ENCODE measurements at places on chromosomes 3 and 15.

DNA sequence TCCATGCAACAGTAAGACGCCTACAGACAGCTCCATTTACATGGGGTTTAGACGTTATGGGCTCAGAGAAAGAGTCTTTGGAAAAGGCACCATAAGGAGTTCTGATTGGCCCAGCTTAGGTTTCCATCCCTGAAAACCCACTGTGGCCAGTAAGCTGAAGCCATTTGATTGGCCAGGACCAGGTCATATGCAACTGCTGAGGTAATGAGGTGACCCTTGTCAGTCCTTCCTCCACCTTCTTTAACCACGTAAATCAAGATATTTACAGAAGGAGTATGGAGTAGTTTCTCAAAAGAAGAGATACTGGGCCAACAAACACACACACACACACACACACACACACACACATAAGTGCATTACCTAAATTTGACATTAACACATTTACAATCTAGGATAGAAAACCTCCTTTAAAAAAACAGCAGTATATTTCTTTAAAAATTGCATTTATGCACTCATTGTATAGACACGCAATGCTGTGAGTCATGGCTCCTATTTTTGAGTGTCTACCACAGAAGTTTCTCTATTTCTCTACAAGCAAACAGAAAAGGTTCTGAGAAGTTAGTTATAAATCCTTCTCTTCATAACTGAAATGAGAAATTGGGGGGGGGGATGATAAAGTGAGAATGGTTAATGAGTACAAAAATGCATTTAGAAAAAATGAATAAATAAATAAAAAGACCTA, 16.3 kb upstream of the MB21D2 start:
- no peak for DNase-seq

DNA sequence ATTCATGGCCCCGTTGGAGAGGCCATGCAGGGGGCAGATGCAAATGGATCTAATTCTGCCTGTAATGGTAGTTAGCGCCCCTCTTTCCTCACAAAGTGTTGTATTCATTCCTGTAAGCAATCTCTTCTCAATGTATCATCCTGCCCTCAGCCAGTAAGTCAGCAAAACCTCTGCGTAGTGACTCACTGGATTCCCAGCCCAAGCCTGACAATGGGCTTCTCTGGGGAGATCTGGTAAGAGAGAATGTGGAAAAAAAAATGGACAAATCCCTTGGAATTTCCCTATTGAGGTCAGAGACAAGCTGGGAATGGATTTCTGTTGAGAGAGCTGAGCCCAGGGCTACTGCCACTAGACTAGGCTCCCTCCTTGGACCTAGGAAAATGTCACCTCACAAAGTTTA, 25.4 kb downstream of the ADPGK start:
- DNase-seq, result no peak

DNA sequence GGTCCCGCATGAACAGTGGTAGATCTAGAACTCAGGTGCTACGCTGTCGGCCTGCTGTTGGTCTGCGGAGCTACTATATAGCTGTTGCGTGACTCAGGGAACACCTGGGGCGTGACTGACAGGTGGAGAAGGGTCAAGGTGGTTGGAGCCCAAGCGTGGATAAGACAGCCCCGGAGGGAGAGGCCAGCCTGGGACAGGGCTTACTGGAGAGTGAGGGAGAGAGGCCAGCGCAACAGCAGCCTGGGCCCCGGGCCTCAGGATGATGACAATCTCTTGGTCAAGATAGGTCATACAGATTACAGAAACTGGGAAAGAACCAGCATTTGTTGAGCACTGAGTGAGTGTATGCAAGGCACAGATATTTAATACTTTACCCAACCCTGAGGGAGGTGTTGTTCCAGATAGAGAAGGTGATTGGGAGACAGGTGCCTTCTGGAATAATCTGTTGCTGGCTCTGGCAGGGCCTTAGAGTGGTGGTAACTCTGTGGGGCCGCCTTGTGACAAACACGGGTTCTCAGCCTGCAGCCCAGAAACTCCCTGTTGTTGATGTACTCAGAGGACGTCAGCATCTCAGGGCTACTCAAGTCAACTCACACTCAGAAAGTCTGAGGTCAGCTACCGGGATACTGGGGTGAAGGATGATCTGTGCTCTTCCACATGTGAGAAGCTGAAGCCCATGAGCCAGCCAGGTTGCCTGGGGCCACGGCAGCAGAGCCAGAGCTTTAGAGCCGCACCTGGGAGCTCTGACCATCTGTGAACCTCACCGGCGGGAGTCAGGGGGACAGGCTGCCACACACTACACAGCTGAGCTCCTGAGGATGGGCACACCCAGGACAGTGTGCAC, 265.4 kb upstream of the HES1 start:
- DNase-seq, result no peak

DNA sequence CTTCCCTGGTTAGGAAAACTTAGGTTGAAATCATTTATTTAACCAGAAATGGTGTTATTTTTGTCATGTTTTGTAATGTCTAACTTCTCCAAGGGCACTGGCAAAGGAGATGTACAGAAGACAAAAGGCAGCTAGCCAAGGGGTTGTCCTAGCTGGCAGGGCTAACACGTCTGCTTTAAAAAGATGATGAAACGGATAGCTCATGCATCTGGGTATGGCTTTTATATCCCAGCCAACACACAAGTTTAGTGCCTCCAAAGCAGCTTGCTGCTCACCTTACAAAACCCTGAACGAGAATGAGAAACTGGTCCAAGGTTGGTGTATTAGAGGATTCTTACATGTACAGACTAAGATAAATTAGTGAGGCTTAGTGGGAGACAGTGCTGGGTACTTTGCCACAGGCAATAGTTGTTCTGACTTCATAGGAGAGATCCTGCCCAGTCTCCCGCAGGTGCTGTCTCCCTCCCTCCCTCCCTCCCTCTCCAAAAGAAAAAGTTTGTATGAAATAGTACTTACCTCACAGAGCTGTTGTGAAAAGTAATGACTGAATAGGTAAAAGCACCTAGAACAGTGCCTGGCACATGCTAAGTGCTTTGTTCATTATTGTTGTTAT, 47.8 kb downstream of the KCNMB2 start:
- no peak for DNase-seq

DNA sequence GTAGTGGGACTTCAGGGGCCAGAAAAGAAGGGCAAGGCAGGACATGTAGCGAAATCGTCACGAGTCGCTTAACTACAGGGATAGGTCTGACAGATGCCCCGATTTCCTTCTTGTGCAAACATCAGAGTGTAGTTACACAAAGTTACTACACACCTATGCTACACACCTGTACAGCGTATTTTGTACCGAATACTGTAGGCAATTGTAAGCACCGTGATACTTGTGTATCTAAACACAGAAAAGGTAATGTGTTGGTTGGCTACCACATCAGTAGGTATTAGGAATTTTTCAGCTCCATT, 515 bp upstream of the MTHFS start:
- no peak for DNase-seq

GRCh38 chr3:164095279-164095678, 983.0 kb downstream of the SI start:
- no peak for DNase-seq

DNA sequence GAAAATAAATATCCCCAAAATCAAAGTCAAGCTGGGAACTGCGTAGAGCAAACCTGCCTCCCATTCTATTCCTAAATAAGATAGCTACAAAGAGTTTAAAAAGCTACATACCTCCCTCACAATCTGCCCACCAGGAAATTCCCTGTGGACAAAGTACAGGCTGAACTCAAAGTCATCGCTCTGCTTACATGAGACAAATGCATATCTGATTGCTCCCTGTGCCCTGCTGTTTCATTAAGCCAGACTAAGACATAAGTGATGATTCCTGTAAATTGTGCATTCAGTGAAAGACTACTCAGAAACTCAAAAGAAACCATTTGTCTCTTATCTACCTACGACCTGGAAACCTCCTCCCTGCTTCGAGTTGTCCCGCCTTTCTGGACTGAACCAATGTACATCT, 28.5 kb upstream of the EIF4A2 start:
- DNase-seq, result no peak

GRCh38 chr15:40951764-40952163, 1.5 kb upstream of the CHAC1 start:
- DNase-seq, result no peak

DNA sequence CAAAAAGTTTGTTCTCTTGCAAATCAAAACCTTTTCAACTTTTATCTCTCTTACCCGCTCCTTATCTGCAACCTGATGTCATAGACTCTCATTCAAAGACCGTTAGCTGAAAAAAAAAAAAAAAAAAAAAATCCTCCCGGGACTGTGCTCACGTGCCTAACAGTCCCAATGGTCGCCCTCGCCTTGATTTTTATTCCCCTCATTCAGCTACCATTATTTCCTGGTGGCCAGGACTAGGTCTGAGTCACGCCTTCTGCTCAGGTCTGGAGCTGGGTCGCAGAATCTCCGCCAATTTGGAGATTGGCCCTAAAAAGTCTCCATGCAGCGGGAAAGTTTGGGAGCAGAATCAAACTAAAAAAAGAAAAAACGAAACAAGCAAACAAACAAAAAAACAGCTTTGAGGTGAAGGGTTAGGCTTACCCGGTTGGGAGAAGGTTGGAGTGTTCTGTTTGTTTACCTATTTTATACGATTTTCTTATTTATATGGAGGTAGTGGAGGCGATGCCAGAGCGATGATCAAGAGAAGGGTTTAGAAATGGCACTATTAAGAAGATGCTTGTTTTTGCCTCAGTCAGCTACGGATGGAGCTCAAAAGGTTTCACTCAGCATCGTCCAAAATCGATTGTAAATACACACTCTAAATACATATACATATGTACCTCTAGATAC, 51.1 kb downstream of the ZIC4 start:
- DNase-seq, result no peak

DNA sequence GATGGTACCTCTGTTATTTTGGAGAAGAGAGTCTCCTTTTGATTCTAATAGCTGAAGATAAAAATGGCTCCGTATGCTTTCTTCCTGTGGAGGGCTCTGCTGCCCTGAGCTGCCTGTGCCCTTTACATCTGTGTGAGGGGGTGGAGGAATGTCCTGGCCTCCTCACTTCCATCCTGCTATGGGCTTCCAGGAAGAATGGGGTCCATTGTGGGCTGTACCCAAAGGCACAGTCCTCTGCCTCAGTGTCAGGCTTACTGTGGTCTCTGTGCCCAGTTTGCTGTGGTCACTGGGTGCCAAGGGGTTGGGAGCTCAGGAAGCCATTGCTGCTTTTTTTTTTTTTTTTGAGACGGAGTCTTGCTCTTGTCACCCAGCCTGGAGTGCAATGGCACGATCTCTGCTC, 14.4 kb downstream of the DAG1 start:
- no peak for DNase-seq

GRCh38 chr3:169662132-169662842, 1.2 kb downstream of the MECOM start:
- DNase-seq, result no peak

- no peak for DNase-seq
These were observed 17.2 kb upstream of the GREM1 start for GRCh38 chr15:32700501-32701150.

- DNase-seq, result no peak
These were observed 96.7 kb downstream of the CD47 start for GRCh38 chr3:107994181-107994580.

GRCh38 chr3:49619649-49620048, 54.5 kb upstream of the APEH start:
- no peak for DNase-seq

DNA sequence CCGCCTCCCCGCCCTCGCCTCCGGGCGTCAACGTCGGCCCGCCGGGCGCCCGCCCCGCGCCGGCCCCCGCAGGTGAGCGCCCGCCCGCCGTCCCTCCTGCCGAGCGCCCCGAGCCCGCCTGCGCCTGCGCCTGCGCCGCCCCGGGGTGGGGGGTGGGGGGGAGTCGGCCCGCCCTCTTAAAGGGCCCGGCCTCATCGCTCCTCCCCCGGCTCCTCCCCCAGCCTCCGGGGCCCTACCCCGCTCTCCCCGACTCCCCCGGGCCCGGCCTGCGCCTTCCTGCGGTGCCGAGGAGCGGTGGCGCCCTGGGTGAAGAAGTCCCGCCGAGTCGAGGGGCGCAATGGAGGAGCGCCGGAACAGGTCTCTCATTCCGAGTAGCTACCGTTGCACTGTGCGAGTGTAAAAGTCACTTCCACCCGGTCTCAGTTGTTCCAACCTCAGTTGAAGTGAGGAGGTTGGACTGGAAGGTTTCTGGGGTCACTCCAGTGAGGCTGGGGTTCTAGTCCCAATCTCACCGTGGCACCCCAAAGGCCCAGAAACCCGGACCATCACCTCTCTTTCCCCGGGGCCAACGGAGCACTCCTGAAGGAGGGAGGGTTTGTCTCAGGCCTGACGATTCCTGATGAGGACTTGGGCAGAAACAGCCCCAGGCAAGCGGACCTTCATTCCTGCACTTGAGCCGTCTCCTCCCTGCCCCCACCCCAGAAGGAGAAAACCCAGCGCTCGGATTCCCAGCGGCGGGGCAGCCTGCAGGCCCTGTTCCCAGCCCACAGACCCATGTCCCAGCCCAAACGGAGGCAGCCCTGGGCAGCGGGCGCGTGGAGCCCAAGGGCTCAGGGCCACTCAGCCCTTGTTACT, 1.5 kb upstream of the TNK2 start:
- DNase-seq, result peak; percentile 85

DNA sequence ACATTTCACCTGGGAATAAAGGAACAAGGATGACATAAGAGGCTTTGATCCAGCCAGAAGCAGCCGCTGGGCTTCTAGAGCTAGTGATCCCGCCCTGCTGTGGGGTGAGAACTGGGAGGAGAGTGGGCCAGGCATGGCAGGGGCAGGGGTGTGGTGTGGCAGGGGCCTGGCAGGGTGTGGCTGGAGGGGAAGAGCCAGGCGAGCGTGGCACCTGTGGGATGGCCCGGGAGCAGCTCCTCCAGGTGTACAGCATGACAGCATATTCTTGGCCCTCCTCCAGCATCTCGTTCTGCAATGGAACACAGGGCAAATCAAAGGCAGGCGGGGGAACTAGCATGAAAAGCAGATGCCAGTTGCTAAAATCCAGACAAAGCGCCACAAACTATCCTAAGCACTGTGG, 35.5 kb downstream of the CYFIP1 start:
- DNase-seq, result no peak

- DNase-seq, result peak; percentile 94
These were observed at the start of gene MLH1 for GRCh38 chr3:36993326-36994283. Gene MLH1 (plus strand): TSS chr3:36993518. CDS start chr3:36993548, 30 bp downstream.

DNA sequence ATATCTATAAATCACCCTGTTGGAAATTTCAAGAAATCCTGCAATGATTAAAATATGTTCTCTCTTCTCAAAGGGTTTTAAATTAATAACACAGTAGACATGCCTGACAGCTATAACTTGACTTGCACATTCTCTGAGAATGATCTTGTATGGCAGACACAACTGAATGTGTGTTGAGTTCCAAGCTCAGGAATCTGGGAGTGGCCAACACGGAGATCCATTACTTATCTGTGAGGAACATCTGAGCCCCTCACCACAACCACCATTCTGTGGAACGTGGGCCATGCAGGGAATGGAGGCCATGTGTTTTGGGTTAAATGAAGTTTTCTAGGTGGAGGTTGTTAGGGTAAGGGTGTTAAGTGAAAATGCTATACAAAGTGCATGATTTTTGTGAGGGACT, 105.3 kb upstream of the CHMP2B start:
- no peak for DNase-seq

DNA sequence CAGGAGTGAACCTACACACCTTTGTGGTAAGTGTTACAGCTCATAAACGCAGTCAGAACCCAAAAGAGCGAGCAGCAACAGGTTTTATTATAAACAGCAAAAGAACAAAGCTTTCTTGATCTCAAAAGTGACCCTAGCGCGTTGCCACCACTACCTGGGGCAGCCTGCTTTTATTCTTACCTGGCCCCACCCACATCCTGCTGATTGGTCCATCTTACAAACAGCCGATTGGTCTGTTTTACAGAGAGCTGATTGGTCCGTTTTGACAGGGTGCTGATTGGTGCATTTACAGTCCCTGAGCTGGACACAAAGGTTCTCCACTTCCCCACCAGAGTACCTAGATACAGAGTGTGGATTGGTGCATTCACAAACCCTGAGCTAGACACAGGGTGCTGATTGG, 143.1 kb downstream of the ARRDC4 start:
- no peak for DNase-seq

Data from activated CD4-positive, CD25-positive, alpha-beta regulatory T cell treated with anti-CD3 and anti-CD28 coated beads, Interleukin-2, amount 50 U/mL, for 72 hours (primary cell).